ENCODE measurements at places on chromosomes 16 and 17.

DNA sequence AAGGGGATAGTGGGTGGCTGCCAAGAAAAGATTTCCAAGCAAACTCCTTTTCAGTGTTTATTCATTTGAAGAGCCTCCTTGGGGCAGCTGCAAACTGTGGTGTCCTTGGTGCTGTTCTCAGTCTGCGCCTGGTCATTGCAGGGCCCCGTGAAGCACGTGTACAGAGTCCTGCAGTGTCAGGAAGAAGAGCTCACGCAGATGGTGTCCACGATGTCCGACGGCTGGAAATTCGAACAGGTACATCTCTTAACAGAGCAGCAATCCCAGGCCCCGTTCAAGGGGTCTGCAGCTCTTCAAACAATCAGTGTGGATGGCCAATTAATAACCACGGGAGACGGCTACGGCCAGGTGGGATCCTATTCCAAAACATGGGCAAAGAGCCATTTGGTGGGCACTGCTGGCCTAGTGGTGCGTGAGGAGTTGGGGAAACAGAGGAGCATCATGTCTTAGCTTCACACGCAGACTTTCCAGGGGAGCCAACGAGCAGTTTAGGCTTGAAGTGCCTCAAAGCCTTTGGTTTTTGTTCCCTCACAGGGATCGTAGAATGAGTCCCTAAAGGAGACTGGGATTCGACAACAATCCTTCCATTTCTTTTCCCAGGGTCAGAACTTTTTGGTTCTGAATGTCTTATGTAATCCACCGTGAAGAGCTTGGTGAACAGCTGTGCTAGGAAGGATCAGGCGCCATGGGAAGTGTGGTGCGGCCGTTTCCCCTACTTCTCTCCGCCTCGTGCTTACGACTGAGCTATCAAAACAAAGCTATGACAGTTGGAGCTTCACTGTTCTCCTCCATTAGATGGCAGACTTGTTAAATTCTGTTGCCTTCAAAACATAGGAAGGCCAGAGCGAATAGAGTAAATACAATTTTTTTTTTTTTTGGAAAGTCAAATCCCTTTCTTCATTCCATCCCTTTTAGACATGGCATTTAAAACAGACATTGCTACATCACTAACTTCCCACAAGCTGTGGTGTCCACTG, 12.6 kb downstream of the KCTD2 start:
- peak; percentile 91 for DNase-seq

DNA sequence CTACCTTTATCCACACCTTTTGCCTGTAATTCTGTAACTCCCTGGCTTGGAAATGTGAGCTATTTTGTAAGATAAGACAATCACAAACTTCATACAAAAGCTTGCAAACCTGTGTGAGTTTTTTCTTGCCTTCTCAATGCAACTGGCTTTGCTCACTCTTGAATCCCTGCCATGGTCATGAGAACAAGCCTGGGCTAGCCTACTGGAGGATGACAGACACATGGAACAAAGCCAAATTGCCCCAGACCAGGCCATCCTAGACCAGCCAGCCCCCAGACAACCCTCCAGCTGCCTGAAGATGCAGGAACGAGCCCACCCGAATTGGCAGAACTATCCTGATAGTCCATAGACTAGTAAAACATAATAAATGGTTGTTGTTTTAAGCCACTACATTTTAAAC, 466.6 kb upstream of the ERCC4 start:
- DNase-seq, result no peak

DNA sequence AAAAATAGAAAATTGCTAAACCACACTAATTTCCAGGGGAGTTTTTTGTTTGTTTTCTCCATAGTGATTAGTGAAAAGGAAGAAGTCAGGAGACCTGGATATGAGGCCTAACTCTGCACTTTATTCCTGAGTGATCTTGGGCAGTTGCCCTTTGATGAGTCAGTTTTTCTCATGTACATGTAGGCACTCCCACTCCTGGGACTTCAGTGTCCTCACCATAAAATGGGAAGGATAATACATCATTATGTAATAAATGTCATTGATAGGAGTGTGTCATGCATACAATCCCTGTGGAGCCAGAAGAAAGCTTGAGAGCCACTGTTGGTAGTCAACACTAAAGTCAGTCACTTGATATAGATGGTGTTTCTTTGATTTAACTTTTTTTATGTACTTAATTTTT, 32.5 kb downstream of the WIPF2 start:
- DNase-seq, result peak; percentile 59

DNA sequence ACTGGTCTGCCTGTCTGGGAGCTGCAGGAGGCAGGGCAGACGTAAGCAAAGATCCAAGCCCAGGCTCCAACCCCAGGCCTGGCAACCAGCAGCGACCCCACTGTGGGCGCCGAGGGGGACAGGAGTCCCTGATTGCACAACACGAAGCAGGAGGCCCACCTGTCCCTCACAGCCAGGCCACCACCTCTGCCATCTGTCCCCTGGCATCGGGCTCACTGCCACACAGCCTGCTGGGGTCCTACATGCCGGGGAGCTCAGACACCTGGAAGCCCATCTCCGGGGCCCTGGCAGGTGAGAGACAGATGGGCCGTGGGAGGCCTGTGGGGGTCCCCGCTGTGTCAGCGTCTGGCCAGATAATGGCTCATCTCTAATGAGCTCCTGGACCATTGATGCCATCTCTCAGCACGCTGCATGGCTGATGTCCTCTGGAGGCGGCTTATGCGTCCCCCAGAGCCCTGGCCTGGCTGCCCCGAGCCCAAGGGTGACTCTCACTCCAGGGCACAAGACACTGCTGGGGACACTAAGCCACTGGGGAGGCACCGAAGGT, 11.3 kb upstream of the RASD1 start:
- no peak for DNase-seq

- DNase-seq, result peak; percentile 32
Measured at GRCh38 chr17:51189628-51190027, 23.4 kb downstream of the NME2 start.

- no peak for DNase-seq
Measured at GRCh38 chr17:13933441-13934276, 135.6 kb upstream of the COX10 start.

- no peak for DNase-seq
Measured at GRCh38 chr16:85501900-85502299, 111.2 kb upstream of the GSE1 start.

- DNase-seq, result no peak
Measured at GRCh38 chr16:82509691-82510430, 116.9 kb upstream of the CDH13 start.

DNA sequence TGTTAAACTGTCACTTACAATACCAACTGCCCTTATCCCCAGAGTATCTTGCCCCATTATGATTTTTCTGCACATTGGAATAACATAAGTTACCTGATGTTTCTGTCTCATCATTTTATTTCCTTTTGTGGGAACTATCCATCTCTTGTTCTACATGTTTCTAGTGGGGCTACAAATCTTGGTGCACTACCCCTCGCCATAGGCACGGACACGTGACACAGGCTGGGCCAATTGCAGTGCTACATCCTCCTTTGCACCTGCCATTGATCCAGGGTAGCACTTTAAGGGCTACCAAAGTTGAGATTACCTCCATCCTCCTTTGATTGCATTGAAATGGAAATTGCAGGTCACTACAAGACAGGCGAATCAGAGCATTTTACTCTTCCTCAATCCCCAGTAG, 14.2 kb upstream of the SYT17 start:
- no peak for DNase-seq

GRCh38 chr17:18025241-18025944, 13.6 kb downstream of the ATPAF2 start:
- DNase-seq, result no peak

DNA sequence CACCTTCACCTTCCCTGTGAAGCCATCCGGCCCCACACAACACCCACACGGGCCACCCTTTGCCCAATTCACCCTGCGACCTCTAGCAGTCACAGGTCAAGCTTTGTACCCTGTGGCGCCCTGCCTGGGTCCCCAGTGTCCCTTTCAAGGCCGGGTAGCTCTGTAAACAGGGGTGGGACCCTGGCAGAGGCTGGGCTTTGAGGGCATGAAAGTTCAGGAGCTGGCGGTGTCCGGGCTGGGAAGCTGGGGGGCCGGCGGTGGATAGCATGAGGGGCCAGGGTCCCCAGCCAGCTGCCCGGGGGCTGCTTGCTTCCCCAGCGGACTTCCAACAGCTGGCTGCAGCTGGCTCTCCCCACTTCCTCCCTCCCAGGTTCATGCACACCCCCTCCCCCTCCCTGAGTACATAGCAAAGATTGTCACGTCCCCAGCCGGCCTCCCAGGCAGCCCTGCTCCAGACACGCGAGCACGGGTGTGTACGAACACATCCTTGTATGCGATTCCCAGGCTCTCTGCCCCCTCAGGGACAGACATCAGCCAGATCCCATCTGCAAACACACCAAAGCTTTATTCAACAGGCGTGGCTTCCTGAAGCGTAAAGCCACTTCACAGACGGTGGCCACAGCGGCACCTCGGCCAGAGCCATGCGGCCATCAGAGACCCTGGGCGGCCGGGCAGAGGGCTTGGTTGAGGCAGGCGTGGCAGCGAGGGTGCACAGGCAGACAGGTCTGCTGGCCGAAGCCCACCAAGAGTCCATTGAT, 8.2 kb downstream of the NTHL1 start:
- peak; percentile 96 for DNase-seq

- no peak for DNase-seq
Measured at GRCh38 chr16:52547004-52547833, at the start of gene TOX3. Gene TOX3 (minus strand): TSS chr16:52547143. CDS start chr16:52546723, 420 bp downstream.

DNA sequence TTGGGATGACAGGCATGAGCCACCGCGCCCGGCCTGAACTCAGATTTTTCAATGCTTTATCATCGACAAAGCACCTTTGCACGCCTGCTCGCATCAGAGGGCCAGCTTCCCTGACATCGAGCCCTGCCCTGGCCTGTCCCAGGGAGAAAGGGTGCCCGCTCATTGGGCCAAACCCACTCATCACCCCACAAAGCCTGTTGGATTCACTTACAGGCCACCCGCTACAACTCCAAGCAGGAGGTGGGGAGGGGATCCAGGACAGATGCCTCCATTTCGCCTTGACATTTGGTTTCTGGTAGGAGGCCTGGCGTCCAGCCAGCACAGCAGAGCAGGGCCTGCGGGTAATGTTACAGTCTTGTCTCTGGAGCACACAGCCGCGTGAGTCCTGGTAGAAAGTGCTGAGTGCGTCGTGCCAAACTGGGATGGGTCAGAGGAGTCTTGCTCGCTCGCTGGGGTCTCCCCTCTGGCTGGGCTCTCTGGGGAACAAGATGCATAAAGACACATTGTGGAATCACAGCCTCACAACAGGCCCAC, 19.8 kb downstream of the SMTNL2 start:
- peak; percentile 83 for DNase-seq

DNA sequence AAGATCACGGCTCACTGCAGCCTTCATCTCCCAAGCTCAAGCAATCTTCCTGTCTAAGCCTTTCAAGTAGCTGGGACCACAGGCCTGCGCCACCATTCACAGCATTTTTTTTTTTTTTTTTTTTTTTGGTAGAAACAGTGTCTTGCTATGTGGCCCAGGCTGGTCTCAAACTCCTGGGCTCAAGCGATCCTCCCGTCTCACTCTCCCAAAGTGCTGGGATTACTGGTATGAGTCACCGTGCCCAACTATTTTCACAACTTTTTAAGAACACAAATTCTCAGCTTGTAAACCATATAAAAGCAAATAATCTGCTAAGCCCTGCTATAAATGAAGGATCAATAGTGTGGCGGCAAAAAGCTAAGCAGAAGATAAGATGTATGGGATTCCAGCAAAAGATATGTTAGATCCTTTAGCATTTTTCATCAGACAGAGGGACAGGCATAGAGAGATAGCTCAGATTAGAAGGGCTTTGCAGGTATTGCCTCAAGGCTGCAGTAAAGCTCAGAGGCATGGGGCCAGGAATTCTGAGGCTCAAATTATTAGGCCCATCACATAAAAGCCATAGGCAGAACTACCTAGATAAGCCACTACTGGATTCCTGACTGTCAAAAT, 55.1 kb downstream of the EMP2 start:
- no peak for DNase-seq

DNA sequence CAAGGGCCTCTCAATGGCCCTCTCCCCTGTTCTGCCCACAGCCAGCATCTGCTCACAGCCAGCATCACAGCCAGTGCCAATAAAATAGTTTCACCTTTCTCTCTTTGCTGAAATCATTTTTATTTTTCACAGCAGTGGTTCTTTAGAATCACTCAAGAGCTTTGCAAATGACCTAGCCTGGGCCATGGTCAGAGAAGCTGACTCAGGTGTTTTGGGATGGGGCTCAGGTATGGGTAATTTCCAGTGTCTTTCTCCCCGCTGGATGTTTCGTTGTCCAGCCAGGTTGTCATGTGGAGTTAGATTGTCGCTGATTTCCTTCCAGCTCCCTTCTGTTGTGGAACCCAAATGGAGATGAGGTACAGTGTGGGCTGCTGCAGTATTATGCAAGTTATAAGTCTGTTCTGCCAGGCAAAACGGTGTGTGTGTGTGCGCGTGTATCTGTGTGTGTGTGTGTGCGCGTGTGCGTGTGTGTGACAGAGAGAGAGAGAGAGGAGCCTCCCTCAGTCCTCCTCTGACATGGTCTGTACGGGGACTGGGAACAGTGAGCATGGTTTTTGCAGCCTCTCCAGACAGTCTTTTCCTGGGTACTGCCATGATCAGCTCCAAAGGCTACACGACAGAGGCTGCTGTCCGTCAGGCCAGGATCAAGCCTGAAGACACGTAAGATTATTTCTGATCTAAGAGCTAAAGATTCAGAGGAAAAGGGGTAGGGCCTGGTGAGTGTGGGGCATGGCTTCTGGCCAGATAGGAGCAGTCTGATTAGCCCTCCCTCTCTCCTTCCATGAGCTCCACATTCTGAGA, 1.4 kb upstream of the PMP22 start:
- no peak for DNase-seq

Measured in adipocyte (in vitro differentiated cells).